NCI-H1092 (cell line): ENCODE measurements at places on chromosomes 7 and 10.

GRCh38 chr7:117776224-117776623, 97.0 kb downstream of the CTTNBP2 start:
- DNase-seq: no peak

DNA sequence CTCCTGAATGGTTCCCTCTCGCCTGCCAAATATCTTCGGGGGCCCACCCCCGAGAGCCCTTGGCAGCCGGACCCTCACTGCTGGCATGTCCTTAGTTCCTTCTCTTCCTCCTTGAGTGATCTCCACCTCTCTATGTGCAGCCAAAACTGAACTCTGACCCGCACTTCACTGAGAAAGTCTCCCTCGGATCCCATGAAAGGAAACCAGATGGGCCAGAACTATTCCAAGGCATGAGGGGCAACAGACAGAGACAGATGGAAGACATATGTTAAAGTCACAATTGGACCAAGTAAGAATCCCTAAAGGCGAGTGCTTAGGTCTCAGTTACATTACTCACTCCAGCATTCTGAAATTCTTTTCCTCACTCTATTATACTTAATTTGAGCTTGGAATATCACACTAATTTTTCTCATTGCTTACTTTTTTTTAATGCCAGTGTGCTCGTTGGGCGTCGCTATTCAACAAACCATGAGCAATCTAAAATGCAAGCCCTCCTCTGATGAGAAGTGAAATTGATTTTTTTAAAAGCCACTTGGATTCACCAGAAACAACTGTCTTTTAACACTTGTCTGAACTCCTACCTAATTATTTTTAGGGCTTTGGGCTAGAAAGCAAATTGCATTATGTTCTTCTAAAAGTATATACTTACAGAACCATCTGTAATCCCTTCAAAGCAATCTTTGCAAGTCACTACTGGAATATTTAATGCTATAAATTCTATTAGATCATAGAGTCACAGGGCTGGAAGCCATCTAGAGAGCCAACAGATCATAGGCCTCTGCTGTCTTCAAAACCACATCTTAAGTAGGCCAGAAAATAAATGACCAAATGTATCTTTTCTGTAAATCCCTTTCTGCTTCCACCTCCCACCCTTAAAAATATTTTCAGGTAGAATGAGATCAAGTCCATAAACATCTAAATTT, 43.3 kb upstream of the EZH2 start:
- DNase-seq: no peak

- no peak for DNase-seq
These were observed 5.5 kb downstream of the ADRA2A start for GRCh38 chr10:111082102-111082975.

GRCh38 chr10:49596493-49596809, 13.7 kb upstream of the SLC18A3 start:
- no peak for DNase-seq

- no peak for DNase-seq
These were observed 32.6 kb downstream of the ARHGAP21 start for GRCh38 chr10:24690961-24691512.

- no peak for DNase-seq
These were observed 65.1 kb downstream of the ZRANB1 start for GRCh38 chr10:125006921-125007426.

- DNase-seq: peak; percentile 53
These were observed 65.8 kb downstream of the CDK13 start for GRCh38 chr7:40015790-40016296.

DNA sequence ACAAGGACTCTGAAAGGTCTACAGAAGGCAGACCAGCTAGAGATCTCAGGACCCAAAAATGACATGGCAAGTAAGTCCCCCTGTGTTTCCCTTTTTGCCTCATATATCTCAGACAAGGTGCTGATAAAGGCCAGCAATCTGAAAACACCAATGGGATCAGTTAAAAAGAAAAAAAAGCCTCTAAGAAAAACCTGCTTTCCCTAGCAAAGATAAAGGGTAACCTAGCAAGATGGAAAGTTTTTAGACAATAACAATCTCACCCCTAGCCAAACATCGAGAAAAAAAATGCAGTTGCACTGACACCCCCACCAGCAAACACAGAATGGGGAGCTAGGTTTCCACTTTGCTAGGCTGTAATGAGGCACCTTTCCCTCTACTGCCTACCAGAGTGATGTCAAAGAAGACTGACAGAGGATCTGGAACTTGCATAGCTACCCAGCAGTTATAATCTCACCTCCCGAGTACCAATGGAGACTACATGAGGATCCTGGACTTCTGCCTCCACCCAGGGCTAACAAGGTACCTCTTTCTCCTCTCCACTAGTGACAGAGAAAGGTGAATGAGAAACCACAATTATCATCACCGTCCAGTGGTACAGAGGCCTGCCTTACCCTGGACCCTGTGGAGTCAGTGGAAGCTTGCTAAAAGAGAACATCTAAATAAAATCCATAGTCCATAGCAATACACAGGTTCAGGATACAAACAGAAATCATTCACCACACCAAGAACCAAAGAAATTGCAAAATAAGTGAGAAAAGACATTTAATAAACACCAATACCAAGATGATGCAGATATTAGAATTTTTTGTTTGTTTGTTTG, 240.8 kb downstream of the ARHGAP12 start:
- DNase-seq: no peak

GRCh38 chr7:87341441-87341840, 4.0 kb upstream of the CROT start:
- DNase-seq: no peak

- no peak for DNase-seq
These were observed 327.1 kb downstream of the GLRX3 start for GRCh38 chr10:130463104-130463875.

- no peak for DNase-seq
These were observed 11.2 kb upstream of the HOXA13 start for GRCh38 chr7:27211084-27211446.

DNA sequence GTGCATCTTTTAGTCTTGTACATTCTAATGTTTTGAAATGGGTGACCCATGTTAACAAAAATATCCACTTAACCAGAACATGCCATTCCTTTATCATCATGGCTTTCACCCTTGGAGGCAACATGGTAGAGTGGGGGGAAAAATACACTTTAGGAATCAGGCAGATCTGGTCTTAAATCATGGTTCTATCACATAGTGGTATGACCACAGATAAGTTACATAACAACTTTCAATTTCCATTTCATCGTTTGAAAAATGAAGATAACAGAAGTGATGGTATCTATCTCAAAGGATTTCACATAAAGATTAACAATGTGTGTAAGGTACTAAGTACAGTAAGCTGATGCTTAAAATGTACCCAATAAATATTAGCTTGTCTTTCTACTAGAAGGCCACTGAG, 19.0 kb downstream of the TMEM168 start:
- no peak for DNase-seq

DNA sequence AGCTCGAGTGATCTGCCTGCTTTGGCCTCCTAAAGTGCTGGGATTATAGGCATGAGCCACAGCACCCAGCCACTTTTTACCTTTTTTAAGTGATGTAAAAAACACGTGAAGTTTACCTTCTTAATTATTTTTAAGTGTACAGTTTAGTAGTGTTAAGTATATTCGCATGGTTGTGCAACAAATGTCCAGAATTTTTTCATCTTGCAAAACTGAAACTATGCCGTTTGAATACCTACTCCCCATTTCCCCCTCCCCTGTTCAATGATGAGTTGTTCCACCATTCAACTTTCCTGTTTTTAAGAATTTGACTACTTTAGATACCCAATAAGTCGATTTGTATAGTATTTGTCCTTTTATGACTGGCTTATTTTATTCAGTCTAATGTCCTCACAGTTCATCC, 10.9 kb downstream of the NRBF2 start:
- no peak for DNase-seq

GRCh38 chr7:101128040-101128834, 1.3 kb downstream of the SERPINE1 start:
- DNase-seq: no peak

- no peak for DNase-seq
These were observed 64.9 kb upstream of the PPIF start for GRCh38 chr10:79282388-79282787.

GRCh38 chr10:128150561-128150960, 24.3 kb upstream of the MKI67 start:
- DNase-seq: no peak

- no peak for DNase-seq
These were observed 109.0 kb downstream of the LRMDA start for GRCh38 chr10:75540357-75540966.

DNA sequence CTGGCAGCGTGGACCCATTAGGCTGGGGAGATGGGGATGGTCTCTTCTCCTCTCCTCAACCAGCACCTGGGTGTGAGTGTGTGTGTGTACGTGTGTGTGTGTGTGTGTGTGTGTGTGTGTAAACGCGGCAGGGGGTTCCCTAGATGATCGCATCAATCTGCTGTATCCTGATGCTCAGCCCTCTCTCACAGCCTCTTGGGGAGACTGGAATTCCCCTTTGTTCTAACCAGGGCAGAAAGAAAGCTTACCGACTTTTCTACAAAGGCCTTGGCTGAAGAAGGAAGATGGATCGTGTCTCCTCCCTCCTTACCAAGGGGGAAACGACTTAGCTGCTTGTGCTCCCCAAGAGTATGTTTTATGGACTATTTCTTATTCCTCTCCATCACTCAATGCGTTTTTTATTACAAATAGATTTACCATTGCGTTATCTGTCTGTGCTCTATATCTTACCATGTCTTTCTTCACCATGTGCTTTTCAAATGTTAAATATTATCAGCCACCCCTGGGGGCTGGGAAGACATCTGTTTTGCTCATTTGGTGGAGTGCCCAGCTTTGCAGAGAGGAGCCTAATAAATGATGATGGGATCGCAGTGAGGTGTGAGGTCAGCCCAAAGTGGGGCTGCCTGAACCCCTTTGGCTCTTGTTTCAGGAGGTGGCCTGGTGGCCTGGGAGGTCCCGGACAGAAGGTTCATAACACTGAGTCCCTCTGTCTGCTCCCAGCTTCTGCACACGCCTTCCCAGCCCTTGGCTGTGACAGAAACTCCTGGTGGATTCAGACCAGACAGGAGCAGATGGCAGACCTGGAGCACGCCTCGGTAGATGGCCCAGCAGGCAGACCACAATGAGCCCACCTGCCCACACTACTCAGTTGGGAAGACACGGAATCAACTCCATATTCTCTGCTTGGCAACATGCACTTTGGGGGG, 262.0 kb downstream of the PRPF18 start:
- no peak for DNase-seq

- no peak for DNase-seq
These were observed 579.9 kb downstream of the AUTS2 start for GRCh38 chr7:70178211-70178610.

GRCh38 chr7:136078630-136079029, 101.5 kb upstream of the MTPN start:
- DNase-seq: no peak

- no peak for DNase-seq
These were observed 100.2 kb upstream of the SAMD8 start for GRCh38 chr10:75011221-75011620.

- DNase-seq: no peak
These were observed 3.8 kb downstream of the UPK3B start for GRCh38 chr7:76513817-76514799.

DNA sequence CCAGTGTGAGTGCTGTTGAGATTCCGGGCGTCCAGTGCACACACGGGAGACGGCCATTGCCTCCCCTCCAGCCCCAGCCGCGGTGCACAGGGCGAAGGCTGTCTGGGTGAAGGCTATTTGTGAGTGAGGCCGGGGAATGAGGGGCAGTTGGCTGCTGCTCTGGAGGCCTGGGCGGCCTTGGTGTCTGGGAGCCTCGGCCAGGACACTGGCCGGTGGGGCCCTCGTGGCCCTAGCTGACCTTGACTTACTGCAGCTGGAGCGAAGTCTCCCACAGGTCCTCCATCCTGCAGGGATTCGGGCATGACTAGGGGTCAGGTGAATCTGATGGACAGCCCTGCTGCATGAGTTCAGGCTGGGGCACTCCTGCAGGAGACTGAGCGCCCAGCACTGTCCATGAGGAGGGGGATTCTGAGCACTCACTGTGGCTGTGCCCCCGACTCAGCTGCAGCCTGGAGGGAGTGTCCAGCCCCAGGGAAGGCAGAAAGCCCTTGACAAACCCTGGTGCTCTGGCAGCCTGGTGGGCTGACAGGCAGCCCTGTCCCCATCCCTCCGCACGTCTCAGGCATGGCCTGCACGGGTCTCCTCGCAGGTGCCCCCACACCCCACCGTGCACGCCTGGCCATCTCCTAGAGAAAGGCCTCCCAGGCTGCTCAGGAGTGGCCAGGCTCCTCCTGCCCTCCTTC, 52.7 kb upstream of the FAM20C start:
- DNase-seq: no peak

- no peak for DNase-seq
These were observed 56.5 kb upstream of the SP4 start for GRCh38 chr7:21371360-21371759.

GRCh38 chr10:58642283-58642682, 129.6 kb downstream of the BICC1 start:
- DNase-seq: no peak

GRCh38 chr7:76512941-76513816, 2.8 kb downstream of the UPK3B start:
- no peak for DNase-seq

DNA sequence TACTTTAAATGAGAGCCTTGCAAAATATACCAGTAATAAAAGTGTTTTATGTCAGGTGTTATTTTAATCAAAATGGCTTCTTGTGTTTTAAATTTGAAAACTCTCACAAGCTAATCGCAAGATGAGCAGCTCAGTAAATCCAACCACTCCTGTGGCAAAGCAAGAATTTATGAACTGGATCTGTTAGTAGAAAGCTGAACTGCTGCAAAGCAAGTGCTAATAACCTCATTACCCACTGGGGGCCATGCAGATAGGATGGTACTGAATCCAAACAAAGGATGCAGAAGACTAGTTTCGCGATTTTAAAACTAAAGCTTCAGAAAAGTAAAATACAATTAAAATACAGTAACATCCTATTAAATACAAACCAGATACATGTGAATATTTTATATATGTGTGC, 468.0 kb downstream of the PARD3 start:
- DNase-seq: no peak

GRCh38 chr7:128033246-128033645, 2.0 kb upstream of the LRRC4 start:
- no peak for DNase-seq

GRCh38 chr7:117212969-117213877, 109.6 kb downstream of the WNT2 start:
- peak; percentile 68 for DNase-seq

- peak; percentile 44 for DNase-seq
These were observed 17.6 kb downstream of the DNAJB12 start for GRCh38 chr10:72337039-72337629.

GRCh38 chr10:133418289-133418993, 6.0 kb downstream of the SPRN start:
- DNase-seq: no peak

DNA sequence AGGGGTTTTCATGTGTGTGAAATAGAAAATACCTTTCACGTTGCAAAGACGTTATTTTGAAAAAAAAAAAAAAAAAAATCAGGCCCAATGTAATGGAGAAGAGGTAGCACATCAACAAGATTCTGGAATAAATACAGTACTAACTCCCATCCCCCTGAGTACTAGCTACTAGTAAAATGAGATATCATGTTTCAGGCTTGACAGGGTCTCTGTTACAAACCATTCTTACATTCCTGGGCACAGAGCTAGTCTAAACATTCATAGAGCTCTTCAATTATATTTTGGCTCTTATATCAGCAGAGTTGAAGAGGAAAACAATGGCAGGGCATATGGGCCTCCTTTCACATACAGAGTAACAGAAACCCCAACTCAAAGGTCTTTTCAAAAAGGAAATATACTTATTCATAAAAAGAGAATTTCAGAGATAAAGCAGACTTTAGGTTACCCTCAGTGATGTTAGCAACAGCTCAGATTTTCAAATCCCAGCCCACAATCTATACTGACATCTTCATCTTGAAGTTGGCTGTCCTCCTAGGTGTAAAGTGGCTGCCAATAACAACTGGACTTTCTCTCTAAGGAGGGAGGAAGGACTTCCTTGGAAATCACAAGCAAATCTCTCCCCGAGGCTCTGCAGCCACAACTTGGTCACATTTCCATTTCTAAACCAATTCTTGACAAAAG, 18.6 kb downstream of the C7orf33 start:
- peak; percentile 37 for DNase-seq
